Keratinocyte (primary cell): ENCODE measurements at places on chromosomes 3 and 15. TPM values are rescaled to one million over a fixed set of nuclear protein-coding genes. Genes with fewer than 3 reads are reported as not detected.

ACP3 gene
- polyA plus RNA-seq, result 0.51 to 1.3 TPM (median 1.0 TPM) in 3 replicates

DNA sequence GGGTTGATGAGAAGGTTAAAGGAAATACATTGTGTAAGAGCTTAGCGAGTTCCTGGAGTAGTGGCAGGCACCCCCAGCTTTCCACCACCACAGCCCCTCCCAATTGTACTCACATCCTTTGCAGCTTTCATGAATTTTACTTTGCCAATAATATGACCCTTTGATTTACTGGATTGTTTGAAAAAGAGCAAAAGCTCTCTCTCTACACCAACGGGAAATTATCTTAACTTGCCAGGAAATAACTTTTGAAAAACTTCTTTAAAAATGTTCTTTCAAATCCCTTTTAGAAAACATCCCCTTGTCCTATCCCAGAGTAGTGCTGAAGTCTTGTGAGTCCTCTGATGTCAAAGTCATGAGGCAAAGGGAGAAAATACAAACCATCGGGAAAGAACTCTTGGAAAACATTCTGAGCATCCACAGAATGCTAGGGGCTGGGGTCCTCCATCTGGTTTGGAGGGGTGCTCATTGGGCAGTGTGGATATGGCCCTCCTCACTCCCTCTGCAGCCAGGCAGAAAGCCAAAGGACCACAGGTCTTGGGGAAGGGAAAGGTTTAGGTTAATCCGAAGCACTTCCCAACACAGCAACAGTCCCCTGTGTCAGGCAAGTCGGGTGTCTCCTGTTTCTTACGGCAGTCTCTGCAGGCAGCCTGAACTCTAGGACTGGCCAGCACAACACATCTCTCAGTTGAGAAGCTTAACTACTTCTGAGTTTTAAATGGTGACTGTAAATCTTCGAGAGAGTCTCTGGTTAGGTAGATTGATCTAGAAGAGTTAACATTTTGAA is 36.5 kb downstream of the BOC start:
- DNase-seq, result no peak

DNA sequence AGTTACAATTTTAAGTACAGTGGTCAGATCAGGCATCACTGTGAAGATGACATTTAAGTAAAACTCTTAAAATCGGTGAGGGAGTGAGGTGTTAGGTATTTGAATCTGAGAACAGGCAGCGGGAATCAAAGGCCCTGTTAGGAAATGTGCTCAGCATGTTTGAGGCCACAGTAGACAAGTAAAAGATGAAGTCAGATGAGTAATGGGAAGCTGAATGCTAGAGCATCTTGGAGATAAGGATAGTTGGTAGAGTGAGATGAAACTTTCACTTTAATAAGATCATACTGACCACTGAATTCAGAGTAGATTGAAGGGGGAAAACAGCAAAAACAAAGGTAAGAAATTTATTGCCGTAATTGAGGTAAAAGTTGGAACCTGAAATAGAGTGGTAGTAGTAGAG is 61.6 kb downstream of the DCBLD2 start:
- DNase-seq, result no peak

- DNase-seq, result no peak
These were observed 56.9 kb downstream of the LRCH3 start for GRCh38 chr3:197847866-197848401.

DNA sequence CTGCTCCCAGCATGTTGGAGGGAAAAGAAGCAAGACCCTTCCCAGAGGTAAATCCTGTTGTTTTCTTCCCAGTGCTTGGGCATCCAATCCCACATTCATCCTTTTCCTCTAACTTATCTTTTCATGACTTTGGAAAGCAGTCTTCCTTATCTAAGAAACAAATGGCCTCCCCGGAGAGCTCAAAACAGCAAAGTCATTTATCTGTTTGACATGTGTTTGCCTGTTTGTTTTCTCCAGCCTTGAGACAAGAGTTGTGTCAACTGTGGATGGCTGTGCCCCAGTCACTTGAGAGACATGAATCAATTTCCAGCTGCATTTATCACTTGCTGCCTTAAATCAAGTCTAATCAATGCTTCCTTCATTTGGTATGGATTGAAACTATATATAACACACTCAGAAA is 103.9 kb downstream of the SHQ1 start:
- no peak for DNase-seq

DNA sequence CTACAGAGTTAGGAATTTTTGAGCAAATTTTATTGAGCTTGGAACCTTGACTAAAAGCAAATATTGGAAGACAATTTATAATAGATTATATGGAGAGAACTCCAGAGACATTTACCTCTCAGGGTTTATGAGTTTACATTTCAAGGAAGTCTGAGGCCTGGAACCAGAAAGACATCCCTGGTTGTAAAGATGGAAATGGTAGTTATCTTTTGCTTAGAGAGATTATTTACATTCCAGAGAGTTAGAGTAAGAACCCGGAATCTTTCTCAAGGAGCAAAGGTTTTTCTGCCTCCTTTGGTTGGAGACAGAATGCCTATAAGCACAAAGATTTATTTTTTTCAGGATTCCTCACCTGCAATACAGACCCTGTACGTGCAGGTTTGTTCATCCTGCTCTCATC is 458.1 kb downstream of the TBL1XR1 start:
- DNase-seq, result no peak
